ENCODE measurements at places on chromosomes 3 and 15.
A peak's percentile ranks its signal among the peaks of the same experiment; 100 is the strongest.

DNA sequence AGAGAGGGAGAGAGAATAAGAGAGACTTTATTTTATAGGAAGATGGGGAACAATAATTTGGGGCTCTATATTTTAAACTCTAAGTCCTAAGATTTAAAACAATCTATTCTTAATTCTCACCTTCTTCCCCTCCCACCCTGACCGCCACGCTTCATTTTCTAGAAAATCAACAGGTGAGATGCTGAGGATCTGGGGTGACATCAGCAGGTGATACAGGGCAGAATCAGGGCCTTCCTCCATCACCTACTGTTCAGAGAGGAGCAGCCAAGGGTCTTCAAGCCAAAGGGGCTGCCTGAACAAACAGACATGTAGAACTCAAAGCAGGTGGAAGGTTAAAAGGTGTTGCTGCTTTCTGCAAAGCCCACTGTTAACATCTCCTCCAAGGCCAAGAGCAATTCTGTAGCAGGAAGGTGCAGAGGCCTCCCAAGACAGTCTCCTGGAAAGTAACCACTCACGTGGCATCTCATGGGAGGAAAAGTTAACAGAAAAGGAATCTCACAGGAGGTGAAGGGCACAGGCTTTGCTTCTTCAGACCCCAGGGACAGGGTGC, 183.6 kb upstream of the TLE3 start:
- no peak for DNase-seq

DNA sequence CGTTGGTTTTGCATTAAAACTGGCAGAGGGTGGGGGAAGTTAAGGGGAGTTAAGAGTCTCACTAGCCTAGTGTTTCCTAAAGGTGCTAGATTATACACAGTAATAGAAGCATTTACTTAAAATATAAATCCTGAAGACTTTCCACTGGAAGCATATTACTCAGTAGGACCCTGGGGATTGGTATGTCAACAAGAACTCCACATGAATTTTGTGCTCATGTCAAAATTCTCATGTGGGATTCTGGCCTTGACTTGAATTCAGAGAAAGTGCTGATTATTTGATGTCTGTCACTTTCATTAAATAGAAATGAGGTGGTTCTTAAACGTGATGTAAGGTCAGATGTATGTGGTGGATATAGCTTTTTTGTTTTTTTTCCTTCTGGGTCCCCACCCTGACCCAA, 997.2 kb downstream of the TUSC7 start:
- no peak for DNase-seq

GRCh38 chr3:107498646-107499045, 24.1 kb upstream of the BBX start:
- no peak for DNase-seq

GRCh38 chr15:79168922-79169456, 78.4 kb upstream of the RASGRF1 start:
- DNase-seq, result peak; percentile 73

DNA sequence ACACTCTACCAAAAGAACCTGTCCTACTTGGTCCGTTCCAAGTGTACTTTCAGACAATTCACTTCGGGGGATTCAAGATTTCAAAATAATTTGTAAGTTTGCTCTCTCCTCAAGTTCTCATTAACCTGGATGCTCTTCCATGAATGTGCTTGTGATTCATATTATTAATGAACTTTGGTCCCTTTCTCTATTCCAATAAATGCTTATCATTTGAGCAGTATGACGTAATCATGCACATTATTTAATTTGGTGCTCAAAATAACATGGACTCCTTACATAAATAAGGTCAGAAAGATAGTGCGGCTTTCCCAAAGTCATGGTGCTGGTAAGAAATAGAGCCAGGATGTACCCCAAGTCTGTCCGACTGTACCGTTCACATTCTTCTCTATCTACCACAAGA, 323.2 kb upstream of the SLCO3A1 start:
- no peak for DNase-seq

DNA sequence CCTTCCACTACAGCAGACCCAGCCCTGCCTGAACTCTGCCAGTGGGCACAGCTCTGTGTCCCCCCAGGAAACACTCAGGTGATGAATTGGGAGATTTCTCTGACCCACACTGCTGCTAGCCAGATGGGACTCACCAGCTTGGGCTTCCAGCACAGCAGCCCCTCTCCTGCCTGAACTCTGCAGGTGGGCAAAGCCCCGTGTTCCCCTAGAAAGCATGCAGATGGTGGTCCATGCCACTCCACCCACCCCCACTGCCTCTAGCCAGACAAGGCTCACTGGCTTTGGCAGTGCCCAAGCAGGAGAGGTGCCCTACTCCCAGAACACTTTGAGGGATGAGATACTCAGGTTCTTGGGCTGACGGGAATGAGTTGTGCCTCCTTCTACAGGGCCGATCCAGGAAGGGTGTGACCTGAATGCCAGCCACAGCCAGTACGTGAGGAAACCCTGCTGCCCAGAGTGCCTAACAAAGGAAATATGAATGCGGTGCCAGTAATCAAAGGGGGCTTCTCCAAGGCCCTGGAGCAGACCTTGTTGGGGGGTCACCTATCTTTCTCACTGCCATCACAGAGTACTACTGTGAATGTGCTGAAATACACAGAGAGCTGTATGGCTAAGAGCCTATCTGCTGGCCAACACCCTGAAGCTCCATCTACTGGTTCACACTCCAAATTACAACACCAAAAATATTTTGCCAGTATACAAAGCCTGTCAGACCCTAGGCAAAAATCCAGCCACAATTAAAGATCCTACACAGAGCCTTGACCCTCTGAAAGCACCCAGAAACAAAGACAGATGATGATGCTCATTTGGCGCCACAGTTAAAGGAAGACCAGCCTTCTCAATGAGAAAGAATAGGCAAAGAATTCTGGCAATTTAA, 61.9 kb downstream of the BTLA start:
- DNase-seq, result no peak

GRCh38 chr3:62142331-62143085, 230.8 kb downstream of the FEZF2 start:
- no peak for DNase-seq

DNA sequence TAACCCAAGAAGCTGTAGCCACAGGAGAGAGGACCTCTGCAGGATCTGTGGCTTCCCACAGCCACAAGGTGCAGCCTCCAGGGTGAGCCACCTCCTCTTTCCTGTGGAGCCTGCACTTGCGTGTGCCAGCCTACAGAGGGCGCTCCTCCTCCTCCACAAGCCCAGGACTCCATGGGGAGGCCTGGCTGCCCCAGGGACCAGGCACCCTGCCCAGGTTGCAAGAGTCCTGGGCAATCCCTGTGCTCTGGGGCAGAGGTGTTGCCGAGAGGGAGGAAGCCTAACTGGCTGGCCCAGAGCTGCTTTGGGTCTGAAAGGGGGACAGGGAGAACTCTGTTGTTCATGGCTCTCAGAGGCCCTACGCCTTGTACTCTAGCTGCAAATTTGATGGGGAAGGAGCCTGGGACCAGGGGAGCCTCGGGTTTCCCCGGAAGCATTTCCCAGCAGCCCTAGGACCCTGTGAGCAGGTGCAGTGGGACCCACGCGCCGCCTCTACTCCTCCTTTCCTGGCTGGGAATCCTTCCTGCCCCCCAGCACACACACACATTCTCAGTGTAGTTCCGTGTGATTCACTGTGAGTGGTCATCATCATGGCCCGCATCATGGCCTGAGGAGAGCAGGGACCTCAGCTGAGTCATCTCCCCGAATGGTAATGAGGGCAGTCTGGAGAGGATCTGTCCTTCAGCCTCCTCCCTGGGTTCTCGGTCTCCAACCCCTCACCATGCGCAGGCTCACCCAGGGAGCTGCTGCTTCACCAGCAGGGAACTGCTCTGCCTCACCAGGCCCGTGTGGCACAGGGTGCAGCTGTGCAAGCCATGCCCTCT, 24.3 kb downstream of the TBC1D21 start:
- DNase-seq, result peak; percentile 71

- DNase-seq, result peak; percentile 70
Measured at GRCh38 chr15:68623301-68623892, 44.6 kb downstream of the CORO2B start.

GRCh38 chr3:11661827-11662226, 18.1 kb upstream of the VGLL4 start:
- peak; percentile 74 for DNase-seq

- DNase-seq, result no peak
Measured at GRCh38 chr15:68228971-68229385, 550 bp downstream of the CLN6 start.

- no peak for DNase-seq
Measured at GRCh38 chr15:51825698-51826097, 3.8 kb upstream of the TMOD3 start.

GRCh38 chr3:138434875-138435772, 708 bp downstream of the ESYT3 start:
- DNase-seq, result no peak

GRCh38 chr3:32577581-32578556, 7.2 kb upstream of the DYNC1LI1 start:
- DNase-seq, result no peak

DNA sequence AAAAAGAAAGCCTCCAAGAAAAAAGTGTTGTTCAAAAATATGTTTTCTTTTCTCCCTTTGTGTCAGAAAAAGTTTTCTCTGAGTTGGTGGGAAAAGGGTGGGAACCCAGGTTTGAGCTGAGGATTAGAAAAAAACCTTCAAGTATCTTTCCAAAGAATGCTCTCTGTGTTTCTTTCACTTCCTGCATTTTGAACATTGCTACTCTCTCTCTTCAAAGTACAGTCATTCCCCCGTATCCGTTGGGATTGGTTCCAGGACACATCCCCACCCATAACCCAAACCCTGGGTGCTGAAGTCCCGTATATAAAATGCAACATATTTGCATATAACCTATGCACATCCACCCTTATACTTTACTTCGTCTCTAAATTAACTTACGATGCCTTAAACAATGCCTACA, 139.6 kb downstream of the TMCO5A start:
- no peak for DNase-seq

DNA sequence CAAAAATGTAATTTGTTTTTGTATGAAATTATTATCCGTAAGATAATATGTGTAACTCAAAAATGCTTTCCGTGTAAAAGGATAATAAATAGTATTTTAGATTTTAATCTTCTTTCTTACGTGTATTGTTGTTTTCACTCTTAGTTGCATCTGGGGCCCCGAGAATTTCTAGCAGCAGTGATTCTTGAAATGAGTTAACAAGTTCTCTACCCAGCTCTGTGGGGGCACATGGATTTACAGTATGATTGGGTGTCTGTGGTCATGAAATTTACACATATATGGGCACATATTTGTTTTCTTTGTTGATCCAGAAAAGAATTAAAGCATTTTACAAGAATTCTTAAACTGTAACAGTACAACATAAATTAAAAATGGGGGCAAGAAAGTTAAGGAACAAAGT, 145.9 kb upstream of the LRRFIP2 start:
- DNase-seq, result no peak

DNA sequence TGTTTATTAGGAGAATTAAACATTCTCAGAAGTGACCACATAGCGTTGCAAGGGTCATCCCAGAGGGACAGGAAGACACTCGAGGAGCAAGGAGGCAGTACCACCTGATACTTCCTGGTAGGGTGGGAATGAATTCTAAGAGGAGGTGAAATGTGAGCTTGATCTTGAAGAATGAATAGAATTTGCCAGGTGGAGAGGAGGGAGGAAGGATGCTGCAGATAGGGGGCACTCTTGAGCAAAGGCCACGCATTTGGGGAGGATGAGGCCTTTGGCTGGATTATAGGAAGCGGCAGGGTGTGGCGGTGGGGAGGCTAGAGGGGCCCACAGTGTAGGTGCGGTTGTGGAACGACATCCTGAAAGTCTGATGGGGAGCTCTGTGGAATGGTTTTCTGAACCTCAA, 33.5 kb downstream of the CHCHD6 start:
- no peak for DNase-seq

DNA sequence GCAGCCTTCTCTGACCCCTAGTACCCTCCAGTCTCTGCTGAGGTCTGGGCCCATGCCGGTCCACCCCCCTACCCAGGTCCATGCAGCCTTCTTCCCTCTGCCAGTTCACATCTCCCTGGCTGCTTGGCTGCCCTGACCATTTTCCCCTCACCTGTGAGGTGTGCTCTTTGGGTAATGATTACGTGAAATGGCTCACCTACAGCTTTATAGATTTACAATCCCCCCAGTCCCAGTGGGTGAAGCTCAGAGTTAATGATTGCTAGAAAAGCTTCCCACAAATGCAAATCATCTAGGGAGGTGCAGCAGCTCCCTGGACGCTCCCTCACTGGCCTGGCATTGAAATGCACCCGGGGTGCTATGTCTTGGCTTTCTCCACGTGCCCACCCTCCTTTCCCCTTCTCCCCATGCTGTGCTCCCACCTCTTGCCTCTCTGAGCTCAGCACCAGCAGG, 18.7 kb downstream of the PAQR5 start:
- no peak for DNase-seq

GRCh38 chr3:64741341-64741740, 53.5 kb upstream of the ADAMTS9 start:
- no peak for DNase-seq

DNA sequence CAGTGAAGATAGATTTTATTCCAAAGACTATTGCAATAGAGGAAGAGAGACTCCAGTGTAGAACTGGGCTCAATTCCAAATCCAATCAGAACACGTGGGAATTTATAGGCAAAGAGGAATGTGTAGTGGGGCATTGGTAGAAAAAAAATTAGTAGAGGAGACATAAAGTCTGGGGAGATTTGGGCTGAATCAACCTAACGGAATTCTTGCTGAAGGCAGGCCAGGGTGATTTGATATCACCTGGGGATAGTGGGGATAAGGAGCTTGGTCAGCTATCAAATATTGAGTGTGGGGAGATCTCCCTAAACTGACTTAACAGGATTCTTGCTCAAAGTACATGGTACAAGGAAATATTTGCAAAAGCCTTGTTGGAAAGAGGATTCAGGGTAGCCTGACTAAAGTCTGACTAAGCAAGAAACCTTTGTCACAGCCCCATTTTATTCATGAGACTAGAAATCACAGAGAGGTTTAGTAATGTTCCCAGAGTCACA, 29.6 kb downstream of the SST start:
- no peak for DNase-seq

GRCh38 chr3:177538048-177538749, 340.9 kb upstream of the TBL1XR1 start:
- peak; percentile 83 for DNase-seq

DNA sequence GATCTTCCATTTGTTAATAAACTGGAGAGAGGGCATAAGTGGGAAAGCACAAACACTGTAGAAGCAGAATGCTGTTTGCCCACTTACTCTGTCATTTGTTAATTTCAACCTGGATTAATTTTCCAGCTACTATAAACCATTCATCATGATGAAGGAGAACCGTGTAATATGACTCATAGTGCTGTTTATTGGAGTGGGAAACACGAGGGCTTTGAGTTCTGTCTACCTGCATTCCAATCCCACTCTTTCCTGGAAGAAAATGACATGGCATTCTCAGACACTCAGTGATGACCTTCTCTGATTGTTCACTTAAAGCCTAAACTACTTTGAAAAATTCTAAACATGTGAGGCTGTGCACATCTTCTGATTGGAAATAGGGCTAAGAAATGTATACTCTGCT, 826.7 kb downstream of the AGBL1 start:
- no peak for DNase-seq

DNA sequence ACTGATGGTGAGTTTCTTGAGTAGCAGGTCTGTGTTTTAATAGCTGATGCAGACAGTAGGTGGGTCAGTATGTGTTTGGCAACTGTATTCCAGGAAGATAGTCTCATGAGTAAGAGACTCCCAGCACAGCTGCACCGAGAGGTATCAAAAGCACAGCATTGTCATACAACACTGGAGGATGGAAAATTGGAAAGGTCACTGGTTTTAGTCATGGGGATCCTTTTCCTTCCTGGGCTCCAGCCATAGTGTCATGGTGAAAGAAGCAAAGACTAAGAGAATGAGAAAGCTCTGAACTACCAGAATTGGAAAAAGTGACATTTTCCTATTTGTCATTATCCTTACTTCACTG, 61.5 kb downstream of the P3H2 start:
- no peak for DNase-seq

GRCh38 chr3:154025007-154025406, 96.2 kb upstream of the ARHGEF26 start:
- DNase-seq, result no peak

All from right cardiac atrium (tissue), 5 donors.